ENCODE measurements at places on chromosomes 12 and 14.

DNA sequence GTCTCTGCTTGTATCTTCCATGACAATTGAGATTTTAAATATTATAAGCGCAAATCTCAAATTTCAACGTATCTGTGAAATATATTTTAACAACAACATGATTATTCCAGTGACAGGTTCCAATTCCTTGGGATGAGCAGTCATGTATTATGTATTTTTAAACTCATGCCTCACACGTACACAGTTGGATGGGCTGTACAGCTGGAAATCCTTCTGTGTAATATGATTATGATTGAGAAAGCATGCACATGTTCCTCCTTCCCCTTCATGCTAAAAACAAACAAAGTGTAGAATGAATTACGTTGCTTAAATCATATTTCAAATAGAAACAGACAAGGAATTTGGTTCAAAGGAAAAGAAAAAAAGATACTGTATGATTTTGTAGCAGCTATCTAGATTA lies 428.3 kb downstream of the TMTC2 start:
- no peak for DNase-seq

- no peak for DNase-seq
Observed at GRCh38 chr14:29650554-29651269, 276.9 kb downstream of the PRKD1 start.

GRCh38 chr14:85463512-85463911 lies 66.4 kb upstream of the FLRT2 start:
- no peak for DNase-seq

GRCh38 chr14:99462210-99462609 lies 18.4 kb downstream of the SETD3 start:
- DNase-seq: no peak

- peak; percentile 93 for DNase-seq
Observed at GRCh38 chr14:91303091-91303923, 58.8 kb upstream of the GPR68 start.

GRCh38 chr12:75717902-75718301 lies 206.5 kb upstream of the KRR1 start:
- DNase-seq: no peak

DNA sequence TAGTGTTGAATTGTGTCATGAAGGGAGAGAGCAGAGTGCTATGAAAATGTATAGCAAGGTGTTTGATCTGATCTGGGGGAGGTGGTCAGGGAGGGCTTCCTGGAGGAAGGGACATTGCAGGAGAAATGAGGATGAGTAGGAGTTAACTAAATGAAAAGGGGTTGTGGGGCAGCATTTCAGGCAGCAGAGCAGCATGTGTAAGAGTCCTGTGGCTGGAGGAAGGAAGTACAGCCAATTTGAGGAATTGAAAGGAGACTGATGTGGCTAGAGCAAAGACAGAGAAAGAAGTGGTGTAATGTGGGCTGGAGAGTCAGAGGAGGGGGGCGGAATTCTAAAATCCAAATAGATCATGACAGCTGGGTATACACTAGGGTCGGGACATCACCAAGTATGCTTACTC lies 20.5 kb downstream of the NPC2 start:
- no peak for DNase-seq

DNA sequence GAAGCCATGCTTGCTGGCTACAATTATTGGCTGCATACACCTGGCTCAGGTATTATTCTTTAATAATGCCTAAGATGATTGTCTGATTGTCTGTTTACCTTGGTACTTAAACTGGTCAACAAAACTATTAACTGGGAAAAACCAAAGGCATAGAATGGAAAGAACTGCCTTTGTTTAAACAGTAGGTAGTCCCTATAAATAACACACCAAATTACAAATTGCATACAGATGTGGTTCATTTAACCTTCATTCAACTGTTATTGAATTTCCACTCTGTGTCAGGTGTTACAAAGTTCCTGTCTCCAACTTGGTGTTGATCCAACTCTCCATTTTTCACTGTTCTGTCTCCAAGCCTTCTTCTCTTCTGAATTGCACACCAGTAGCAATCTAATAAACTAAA lies 79.8 kb upstream of the FSCB start:
- DNase-seq: no peak

- DNase-seq: no peak
Observed at GRCh38 chr12:69834147-69834546, 9.1 kb downstream of the MYRFL start.

DNA sequence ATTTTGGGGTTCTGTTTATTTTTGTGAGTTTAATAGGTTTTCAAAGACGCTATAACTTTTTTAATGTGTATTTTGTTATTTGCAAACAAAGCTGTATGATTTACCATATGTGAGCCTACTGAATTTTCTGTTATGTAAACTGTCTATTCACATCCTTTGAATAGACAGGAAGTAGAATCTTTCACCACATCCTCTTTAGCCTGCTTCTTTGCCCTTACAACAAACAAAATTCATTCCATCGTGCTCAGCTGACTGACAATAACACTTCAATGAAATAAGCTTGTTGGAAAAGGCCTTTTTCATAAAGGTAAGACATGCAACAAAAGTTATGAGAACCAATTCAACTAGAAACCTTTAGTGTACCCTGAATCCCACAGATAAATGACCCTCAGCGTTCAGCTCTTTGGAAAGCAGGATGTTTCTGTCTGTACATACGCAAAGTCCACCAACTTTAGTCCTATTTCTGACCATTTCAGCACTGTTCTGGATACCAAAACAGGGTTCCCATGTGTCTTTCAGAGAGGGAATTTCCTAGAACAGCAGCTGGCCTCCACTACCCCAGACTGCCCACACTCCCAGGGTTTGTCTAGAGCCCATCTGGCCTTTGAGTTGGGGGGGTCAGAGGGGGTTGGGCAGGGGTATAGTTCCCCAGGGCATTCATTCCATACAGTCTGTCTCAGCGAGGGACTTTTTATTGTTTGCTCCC lies 71.3 kb downstream of the DUSP6 start:
- DNase-seq: no peak

DNA sequence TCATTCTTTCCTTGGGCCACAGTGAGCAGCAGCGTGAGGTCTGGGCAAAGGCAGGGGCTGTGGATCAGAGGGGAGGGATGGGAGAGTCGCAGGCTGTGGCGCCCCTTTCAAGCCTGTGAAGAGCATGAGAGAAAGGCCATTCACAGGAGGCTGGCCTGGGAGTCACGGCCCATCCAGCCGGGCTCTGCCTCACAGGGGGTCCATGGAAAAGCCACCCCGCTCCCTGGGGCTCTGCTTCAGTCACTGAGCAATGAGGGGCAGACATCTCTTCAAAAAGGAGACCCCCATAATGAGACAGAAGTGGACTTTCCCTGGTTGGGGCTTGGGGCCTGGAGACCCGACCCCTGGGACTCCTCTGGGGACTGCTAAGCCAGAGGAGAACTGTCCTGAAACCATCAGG lies 117.0 kb upstream of the GSC start:
- DNase-seq: no peak

GRCh38 chr12:25051171-25051570 lies 102.3 kb upstream of the BCAT1 start:
- peak; percentile 25 for DNase-seq

- no peak for DNase-seq
Observed at GRCh38 chr14:60008042-60008441, 83.7 kb upstream of the PCNX4 start.

- DNase-seq: no peak
Observed at GRCh38 chr12:22919883-22920282, 294.9 kb downstream of the ETNK1 start.

DNA sequence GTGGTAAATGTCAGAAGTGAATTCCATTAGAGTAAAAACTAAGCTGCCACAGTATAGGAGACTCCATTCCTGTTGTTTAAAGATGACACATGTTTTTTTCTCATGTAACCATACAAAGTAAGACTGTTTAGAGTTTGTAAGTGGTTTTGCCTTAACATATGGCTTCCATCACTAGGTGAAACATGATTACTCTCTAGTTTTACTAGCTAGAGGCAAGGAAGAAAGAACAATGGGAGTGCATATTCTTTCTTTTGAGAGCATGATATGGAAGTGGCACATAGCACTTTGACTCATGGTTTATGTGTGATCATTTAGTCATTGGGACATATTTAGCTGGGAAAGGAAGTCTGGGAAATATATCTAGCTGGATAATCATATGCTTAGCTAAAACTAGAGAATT lies 7.7 kb downstream of the ATF7IP start:
- no peak for DNase-seq

GRCh38 chr12:56031987-56032386 lies 9.7 kb upstream of the RPS26 start:
- DNase-seq: no peak

GRCh38 chr12:116784238-116784612 lies 46.1 kb downstream of the RNFT2 start:
- no peak for DNase-seq

DNA sequence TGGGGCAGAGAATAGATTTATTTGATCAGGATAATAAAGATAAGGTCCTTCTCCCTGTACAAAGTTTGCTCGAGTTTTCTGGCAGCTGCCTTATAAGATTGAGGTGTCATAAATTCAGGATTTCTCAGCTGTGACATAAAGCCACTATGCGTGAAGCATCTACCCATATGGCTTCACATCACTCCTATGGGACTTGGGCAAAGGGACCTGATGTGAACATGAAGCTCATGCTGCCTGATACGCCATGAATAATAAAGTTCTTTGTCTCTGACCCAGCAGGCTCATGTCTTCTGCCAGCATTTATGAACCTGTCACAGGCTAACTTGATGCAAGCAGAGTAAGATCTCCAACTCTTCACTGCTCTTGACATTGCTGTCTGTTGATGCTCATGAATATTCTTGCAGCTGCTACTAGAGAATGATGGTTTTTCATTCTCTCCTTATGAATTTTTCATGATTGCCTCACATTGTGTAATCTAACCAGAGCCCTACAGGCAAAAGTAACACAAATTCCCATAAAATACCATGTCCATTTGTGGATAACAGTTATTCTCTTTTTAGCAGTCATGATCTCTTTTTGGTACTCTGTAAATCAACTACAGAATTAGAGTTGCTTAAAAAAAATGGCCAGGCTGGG lies 49.0 kb upstream of the CPNE8 start:
- no peak for DNase-seq

- no peak for DNase-seq
Observed at GRCh38 chr14:34685819-34686428, 28.5 kb downstream of the CFL2 start.

DNA sequence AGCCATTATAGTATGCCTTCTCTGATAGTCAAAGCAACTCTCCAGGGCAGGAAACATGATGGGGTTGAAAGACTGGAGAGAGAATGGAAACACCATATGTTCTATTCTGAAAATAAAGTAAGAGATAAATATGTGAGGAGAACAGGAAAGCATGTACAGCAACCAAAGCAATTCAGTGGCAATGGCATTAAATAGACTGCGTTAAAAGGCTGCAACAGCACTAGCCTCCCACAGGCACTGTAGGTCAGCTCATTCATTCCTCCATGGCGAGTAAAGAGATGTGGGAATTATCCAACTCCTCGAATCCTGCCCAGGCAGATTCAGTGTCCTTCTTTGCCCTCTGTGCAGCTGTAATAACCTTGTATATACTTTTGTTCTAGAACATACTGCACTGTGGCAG lies 43.8 kb downstream of the ANO6 start:
- DNase-seq: no peak

- peak; percentile 33 for DNase-seq
Observed at GRCh38 chr12:121224591-121224990, 14.7 kb downstream of the P2RX4 start.

GRCh38 chr14:90518069-90518940 lies 121.5 kb downstream of the CALM1 start:
- DNase-seq: no peak

DNA sequence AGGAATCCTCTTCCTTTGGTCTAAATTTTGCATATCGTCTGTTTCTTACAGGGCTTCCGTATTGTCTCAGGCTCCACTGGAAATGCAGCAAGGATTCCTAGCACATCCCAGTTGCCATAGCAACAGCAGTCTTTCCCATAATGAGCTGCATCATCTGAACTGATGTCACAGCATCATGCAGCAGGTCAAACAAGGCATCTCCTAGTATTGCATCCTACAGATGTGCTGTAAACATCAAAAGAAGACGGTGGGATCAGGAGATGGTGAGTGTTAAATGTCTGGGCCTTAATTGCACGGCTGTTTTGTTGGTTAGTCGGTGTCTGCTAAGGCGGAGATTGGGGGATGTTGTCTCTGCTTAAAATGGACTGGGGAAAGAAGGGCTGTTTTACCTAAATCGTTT lies at the start of gene AKAP6:
TSS of gene AKAP6 (plus strand) at position 153 of the 400 bp plus-strand sequence. CDS start 104,196 bp downstream, outside the sequence.
- no peak for DNase-seq
